ENCODE measurements at places on chromosomes 13 and 19. TPM values are rescaled to one million over a fixed set of nuclear protein-coding genes. Genes with fewer than 3 reads are reported as not detected.
A peak's percentile ranks its signal among the peaks of the same experiment; 100 is the strongest.

GRCh38 chr19:2973229-2973628 is 4.1 kb upstream of the TLE6 start:
- no peak for DNase-seq

- no peak for DNase-seq
Measured at GRCh38 chr13:99354371-99354951, 47.3 kb upstream of the GPR183 start.

DNA sequence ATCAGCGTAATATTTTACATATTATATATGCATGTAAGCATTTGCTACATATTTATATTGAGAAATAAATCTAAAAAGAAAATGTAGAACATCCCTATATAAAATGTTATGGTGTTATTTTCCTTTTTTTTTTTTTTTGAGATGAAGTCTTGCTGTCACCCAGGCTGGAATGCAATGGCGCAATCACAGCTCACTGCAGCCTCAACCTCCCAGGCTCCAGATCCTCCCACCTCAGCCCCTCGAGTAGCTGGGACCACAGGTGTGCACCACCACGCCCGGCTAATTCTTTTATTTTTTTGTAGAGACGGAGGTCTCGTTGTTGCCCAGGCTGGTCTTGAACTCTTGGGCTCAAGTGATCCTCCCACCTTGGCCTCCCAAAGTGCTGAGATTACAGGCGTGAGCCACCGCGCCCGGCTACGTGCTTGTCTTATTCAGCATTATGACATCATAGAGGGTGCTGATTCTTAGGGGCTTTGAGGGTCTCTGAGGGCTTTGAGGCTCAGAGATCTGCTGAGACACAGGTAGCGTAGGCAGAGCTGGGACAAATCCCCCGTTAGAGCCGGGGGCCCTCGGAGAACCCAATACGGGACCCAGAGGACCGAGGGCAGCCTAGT is 101.9 kb downstream of the GADD45B start:
- no peak for DNase-seq

DNA sequence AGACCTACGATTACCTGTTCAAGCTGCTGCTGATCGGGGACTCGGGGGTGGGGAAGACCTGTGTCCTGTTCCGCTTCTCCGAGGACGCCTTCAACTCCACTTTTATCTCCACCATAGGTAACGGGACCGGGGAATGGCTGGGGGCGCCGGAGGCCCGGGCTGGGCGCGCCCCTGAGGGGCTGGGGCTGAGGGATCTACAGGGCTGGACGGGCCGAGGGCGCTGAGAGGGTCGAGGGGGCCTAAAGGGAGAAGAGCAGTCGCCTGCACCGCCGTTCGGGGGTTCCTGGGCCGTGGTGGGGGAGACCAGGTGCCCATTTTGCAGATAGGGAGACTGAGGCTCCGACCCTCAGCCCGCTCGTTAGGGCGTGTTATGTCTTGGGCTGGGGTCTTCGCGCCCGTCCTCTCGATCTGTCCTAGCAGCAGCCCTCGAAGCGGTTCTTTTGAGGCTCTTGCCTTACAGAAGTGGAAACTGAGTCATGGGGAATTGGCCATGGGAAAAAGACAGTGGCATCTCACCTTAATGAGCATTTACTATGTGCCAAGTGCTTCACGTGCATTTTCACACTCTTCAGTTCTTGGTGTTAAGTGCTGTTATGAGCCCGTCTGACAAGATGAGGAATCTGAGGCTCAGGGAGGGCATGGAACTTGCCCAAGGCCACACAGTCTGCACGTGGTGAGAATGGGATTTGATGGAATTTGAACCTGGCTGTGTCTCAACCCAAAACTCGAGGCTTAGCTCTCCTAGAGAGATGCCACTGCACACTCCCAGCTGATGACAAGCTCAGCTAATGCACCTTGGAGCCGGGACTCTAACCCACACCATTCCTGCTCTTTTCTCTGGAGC is 442 bp downstream of the RAB8A start:
- no peak for DNase-seq

- DNase-seq, result no peak
Measured at GRCh38 chr13:111898956-111899713, 167.8 kb upstream of the SOX1 start.

- no peak for DNase-seq
Measured at GRCh38 chr13:32316501-32316900, 1.2 kb downstream of the BRCA2 start.

DNA sequence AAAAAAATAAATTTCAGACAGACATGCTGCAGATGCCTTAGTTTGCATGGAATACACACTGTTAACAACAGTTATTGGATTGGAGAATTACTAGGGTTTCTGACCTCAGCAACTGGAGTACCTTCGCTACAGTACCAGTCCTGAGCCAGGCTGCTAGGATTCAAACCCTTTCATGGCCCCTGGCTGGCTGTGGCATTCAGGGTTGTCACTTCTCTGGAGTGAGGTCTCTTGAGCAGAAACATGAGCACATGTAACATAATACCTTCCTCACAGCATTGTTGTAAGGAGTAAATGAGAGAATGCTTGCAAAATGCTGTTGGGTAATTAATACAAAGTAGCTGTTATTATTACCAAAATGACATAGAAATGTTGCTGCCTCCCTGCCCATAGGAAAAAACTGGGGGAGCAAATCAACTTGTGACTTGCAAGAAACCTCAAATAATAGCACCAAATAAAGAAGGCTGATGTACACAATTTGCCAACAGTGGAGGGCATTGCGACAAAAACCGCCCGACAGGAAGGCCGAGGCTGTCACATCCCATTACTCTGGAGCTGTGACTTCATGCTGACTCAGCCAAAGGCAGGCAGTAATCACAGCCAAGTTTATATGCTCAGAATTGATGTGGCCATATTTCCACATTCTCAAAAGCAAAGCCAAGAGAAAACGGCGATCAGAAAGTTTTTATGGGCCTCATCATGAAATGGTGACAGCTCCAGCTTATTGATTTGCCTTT is 100.4 kb downstream of the RFC3 start:
- peak; percentile 4 for DNase-seq

- no peak for DNase-seq
Measured at GRCh38 chr13:113231306-113232207, 22.1 kb downstream of the CUL4A start.

DNA sequence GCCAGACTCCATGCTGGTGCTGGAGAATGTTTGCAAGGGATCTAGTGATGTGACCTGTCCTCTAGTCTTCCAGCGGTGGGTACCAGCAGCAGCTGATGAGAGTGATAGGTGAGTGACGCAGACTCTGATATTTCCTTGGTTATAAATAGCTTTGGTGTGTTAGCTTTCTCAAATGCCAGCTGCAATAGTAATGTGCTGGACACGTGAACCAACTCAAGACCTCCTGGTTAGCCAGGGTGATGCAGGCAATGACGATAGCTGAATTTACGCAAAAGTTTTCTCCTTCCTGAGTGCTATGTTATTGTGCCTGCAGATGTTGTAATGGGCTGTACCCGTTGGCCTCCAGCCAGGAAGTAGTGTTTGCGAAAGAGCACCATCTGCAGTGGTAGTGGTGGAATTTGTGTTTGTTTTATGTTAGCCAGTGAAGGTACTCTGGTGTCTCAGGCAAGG is 129.5 kb downstream of the CYSLTR2 start:
- no peak for DNase-seq

- DNase-seq, result no peak
Measured at GRCh38 chr19:43797556-43797955, 4.7 kb downstream of the LYPD5 start.

GRCh38 chr13:33092073-33092987 is 76.1 kb downstream of the KL start:
- no peak for DNase-seq

DNA sequence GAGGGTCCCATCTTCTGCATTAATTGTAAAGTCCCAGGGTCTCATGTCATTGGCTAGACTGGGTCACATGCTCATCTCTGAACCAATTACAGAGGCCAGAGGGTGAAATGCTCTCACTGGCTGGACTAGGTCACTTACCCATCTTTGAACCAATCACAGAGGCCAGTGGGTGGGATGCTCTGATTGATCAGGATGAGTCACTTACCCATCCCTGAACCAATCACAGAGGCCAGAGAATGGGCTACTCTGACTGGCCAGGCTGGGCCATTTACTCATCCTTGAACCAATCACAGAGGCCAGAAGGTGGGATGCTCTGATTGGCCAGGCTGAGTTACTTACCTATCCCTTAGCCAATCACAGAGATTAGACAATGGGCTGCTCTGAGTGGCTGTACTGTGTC is 5.3 kb downstream of the MISP start:
- no peak for DNase-seq

GRCh38 chr19:29105629-29106292 is 107.2 kb downstream of the UQCRFS1 start:
- DNase-seq, result no peak

DNA sequence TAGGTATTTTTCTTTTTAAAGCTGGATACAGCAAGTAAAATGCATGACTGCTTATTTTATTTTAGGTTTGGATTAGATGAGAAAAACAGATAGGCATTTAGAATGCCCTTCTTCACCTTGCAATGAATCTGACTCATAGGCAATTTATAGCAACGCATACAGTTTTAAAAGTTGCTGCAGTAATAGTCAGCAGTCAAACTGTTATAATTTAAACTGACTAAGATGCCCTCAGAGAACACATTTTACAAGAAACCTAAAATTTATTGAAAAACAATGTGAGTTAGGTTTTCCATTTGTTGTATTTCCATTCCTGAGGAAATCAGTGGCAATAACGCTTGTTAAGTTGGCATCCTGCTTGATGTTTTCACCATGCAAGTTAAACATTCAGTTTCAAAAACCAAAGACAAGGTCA is 1128.2 kb upstream of the PCDH9 start:
- DNase-seq, result no peak

GRCh38 chr13:71864094-71864985 is 2.7 kb downstream of the DACH1 start:
- no peak for DNase-seq

DNA sequence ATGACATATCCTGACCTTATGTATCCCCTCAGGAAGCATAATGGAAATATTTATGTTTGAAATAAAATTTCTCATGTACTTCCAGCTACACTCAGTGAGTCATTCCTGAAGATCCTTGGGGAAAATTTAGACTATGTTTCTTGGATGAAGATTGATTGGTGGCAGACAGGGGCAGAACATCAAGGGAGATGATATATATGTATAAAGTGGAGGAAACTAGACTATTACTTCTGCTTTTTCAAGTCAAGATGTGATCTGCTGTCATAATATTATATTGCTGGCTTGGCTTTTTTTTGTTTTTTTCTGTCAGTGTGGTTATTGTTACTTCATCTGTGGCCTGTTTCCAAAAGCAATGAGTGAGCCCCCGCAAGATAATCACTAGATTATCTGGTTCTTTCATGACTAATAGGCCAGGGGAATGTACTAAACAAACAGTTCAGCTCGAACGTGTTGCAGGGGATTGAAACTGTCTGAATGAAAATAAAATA is 87.2 kb upstream of the TNFSF11 start:
- DNase-seq, result no peak

- DNase-seq, result no peak
Measured at GRCh38 chr13:61410669-61411297, 4.9 kb downstream of the PCDH20 start.

DNA sequence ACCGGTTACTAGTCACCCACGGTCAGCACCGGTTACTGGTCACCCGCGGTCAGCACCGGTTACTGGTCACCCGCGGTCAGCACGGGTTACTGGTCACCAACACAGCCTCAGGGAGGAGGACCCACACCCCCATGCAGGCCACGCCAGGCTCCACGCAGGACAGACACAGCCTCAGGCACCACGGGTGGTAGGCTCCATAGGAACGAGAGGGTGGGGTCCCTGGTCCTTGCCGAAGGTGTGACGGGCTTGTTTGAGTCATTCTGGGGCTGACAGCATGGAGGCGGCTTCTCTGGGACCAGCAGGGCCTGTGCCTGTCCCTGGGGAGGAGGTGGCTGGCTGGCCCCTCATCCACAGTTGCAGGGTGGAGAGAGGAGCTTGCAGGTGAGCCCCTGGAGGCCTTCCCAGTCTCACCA is 122.8 kb upstream of the SOX1 start:
- no peak for DNase-seq

GRCh38 chr19:10113964-10114650 is 2.6 kb downstream of the P2RY11 start:
- no peak for DNase-seq

DNA sequence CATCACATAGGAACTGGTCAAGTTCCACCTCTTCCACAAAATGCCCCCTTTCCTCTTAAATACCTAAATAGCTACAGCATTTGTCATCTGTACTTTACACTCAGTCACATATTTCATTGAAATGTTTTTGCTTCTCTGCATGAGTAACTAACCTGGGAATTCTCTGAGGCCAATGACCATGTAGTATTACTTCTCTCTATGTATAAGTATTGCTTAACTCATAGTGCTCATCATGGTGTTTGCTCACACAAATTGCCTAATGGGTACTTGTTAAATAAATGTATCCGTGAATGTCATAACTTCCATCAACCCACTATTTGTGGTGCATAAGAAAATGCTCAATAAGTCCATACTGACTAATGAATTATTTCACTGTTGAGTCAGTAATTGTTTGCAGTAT is 115.5 kb downstream of the FGF14 start:
- DNase-seq, result peak; percentile 86

- no peak for DNase-seq
Measured at GRCh38 chr13:41402691-41403511, 54.4 kb upstream of the RGCC start.

DNA sequence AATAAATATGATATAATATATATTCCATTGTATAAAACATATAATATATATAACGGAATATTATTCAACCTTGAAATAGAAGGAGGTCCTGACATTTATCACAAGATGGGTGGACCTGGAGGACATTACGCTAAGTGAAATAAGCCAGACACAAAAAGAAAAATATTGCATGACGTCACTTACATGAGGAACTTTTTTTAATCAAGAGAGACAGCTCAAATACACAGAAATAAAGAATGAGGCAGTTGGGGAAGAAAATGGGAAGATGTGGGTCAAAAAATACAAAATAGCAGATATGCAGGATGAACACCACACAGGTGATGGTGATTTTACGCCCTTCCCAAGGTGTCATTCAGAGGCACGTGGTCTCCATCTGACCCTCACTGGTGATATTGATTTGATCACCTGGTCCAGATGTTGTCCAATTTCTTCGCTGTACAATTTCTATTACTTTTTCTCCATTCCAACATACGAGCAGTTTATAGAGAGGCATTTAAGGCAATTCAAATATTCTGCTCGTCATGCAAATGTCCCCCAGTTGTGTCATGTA is 513 bp upstream of the ZNF317 start:
- no peak for DNase-seq

DNA sequence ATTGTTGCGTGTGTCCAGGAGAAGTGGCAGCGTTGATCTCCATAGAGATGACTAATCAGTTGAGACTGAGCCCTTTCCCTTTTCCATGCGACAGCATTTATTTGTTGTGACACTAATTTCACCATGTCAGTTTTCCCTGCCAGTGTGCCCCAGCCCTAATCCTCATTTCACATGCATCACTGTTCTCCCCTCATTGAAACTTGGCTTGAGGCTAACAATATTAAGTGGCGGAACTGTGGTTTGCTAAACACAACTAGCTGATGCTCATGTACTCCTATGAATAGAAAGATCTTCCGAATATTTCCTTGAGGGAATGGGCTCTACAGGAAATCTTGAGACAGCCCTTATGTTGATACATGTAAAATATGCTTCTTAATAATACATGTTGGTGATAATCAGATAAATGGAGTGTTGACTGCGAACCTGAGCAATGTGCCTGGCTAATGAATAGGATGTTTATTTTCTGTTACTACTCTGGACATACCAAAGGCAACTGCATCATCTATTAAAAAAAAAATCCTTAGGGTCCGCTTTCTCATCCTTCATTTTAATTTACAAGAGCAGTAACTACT is 258.6 kb downstream of the ATP8A2 start:
- no peak for DNase-seq

The LRCH1 gene
- polyA plus RNA-seq, result 11.1 TPM

The JAK3 gene
- polyA plus RNA-seq, result 0.37 TPM

The JSRP1 gene
- not detected for polyA plus RNA-seq

The USE1 gene
- 24.1 TPM for polyA plus RNA-seq

The LILRA5 gene
- polyA plus RNA-seq, result not detected

The SSC5D gene
- polyA plus RNA-seq, result not detected

The TMEM59L gene
- 0.06 TPM for polyA plus RNA-seq
